HAP-1 (cell line): ENCODE measurements at places on chromosomes 6 and 20.

DNA sequence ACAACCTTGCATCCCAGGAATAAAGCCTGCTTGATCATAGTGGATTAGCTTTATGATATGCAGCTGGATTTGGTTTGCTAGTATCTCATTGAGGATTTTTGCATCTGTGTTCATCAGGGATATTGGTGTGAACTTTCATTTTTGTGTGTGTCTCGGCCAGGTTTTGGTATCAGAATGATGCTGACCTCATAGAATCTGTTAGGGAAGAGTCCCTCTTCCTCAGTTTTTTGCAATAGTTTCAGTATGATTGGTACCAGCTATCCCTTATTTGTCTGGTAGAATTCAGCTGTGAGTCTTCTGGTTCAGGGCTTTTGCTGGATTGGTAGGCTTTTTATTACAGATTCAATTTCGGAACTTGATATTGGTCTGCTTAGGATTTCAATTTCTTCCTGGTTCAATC is 132.5 kb downstream of the ZFAND3 start:
- DNase-seq = no peak

- DNase-seq = no peak
Observed at GRCh38 chr6:41097467-41098090, 24.8 kb downstream of the NFYA start.

GRCh38 chr6:52603000-52603795 is 26.3 kb upstream of the TRAM2 start:
- no peak for DNase-seq

DNA sequence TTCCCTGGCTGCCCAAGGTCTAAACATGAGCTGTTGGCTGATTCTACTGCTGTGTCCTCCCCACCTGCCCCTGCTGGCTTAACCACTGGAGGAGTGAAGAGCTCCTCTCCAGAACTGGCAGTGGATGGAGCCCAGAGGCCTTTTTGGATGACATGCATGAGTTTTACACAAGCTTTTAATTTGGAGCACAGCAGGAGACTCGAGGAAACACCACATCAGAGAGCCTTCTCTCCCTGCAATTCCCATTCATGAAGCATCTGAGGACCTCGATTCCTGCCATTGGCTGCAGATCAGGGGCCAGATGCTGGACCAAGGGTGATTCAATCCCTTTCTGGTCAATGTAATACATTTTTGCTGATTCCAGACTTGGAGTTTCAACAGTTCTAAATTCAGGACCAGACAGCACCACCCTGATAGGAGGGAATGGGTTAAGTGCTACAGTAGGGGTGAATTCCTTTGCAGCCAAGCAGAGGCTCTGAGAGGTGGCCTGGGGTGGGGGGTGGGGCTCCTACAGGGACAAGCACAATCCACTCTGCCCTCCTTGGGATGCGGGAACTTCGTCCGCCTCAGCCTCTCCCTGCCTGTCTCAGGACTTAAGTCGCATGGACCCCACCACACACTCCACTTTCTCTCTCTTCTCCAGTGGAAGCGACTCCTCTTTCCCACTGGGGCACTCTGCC is 599 bp upstream of the PSORS1C1 start:
- DNase-seq = no peak

- DNase-seq = no peak
Observed at GRCh38 chr6:27303613-27304272, 8.3 kb downstream of the POM121L2 start.

- no peak for DNase-seq
Observed at GRCh38 chr6:133463790-133464189, 222.6 kb downstream of the EYA4 start.

DNA sequence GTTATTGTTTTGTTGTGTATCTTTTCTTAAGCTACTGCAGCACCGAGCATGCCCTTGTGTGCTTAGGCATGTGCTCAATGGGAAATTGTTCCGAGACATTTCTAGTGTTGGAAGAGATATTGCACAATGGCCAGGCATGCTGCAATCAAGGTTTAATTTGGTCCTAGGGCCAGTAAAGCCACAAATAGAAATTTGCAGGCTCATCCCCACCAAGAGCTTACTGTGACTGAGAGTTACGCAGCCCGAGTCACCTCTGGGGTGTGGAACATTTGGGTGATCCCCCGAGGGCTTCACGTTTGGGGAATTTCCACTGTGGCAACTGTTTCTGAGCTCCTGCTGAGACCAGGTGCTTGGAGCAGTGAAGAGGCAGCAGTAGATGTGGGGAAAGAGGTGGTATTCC is 65.8 kb downstream of the ADTRP start:
- DNase-seq = no peak

GRCh38 chr6:96575359-96575758 is 12.4 kb downstream of the FHL5 start:
- no peak for DNase-seq
